Renal pelvis (tissue), 12 donors: ENCODE measurements at places on chromosomes 7 and 10. TPM values are rescaled to one million over a fixed set of nuclear protein-coding genes. Genes with fewer than 3 reads are reported as not detected.
A peak's percentile ranks its signal among the peaks of the same experiment; 100 is the strongest.

DPCD gene
- polyA plus RNA-seq, result 47.6 TPM

DNA sequence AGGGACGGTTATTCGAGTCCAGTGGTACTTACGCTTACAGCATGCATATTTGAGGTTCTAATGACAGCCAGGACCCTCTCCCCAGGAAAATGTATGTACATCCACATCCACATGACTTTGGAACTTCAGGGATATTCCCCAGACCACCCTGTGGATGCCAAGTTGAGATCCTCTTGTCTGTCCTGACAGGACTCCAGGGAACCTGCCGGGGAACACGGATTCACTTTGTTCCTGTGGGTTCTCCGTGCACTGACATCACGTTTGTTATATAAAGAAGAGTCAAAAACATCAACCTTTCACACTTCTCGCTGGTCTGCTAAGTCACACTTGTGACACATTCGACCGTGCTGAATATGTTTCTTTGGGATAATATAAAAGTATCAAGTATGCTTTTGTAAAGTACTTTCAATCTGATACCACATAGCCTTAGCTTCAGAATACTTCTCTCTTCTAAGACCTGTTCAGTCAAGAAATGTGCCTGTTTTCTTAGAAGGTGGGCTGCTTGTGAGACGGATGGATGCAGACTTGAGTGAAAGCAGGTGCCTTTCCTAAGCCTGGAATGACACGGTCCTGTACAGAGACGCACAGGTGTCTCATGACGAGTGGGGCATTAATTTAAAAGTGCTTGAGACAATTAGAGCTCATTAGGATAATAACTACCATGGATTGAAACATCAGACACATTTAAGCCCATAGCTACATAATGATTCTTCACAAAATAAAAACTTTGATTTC is 38.7 kb downstream of the CALML5 start:
- DNase-seq, result no peak

- DNase-seq, result no peak
Measured at GRCh38 chr10:5321273-5321672, 43.5 kb upstream of the UCN3 start.

NOS3 gene
- polyA plus RNA-seq, result 14.2 TPM

ZNF487 gene
- 14.7 TPM for polyA plus RNA-seq

DNA sequence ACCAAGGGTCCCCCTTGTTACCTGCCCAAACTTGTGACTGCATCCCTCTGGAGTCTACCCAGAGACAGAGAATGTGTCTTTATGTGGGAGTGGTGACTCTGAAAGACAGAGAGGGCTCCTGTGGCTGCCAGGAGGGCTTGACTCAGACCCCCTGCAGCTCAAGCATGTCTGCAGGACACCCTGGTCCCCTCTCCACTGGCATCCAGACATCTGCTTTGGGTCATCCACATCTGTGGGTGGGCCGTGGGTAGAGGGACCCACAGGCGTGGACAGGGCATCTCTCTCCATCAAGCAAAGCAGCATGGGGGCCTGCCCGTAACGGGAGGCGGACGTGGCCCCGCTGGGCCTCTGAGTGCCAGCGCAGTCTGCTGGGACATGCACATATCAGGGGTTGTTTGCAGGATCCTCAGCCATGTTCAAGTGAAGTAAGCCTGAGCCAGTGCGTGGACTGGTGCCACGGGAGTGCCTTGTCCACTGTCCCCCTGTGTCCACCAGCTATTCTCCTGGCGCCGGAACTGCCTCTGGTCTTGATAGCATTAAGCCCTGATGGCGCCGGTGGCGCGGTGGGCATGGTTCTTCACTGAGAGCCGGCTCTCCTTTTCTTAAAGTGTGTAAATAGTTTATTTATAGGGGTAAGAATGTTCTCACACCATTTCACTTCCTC is 19.4 kb upstream of the SH2D4B start:
- no peak for DNase-seq

DNA sequence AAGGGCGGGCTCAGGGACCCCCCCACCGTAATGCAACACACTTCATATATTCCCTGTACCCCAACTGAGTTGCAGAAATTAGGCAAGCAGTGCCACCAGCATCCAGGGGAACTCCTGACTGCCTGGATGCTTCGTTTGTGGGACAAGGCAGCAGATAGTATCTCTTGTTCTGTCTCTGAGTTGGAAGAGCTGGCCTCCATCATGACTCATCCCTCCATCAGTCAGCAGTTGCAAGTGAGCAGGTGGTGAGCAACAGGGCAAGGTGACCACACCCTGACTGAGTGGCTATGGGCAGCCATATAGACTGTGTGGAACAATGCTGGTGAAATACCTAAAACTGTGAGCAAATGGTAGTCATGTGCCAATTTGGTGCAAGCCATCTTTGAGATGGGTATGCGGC is 22.8 kb upstream of the ADAMTS14 start:
- no peak for DNase-seq

DNA sequence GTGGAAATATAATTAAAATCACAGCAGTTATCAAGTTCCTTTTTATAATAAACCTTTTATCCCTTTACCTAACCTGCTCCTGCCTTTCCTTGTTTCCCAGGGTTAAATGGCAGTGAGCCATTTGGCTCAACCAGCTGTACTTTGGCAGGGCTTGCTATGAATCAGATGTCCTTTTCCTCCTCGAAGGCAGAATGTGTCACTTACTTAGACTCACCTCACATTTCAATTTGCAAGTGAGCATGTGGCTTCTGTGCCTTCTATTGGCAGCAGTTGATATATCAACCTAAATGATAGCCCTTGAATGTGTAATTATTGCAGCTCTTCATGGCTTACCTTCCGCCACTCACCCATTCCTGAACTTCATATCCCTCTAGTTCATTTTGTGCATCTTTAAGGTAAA is 301.7 kb downstream of the CSTF2T start:
- no peak for DNase-seq

GRCh38 chr10:16799621-16800020 is 17.6 kb downstream of the RSU1 start:
- DNase-seq, result no peak

HECW1 gene
- 6.4 TPM for polyA plus RNA-seq

GRCh38 chr7:146146831-146147486 is 30.4 kb downstream of the CNTNAP2 start:
- DNase-seq, result peak; percentile 29

AQP1 gene
- 206 TPM for polyA plus RNA-seq

COL26A1 gene
- 28.5 TPM for polyA plus RNA-seq

EN2 gene
- polyA plus RNA-seq, result 0.17 TPM

EBLN1 gene
- polyA plus RNA-seq, result not detected

- peak; percentile 83 for DNase-seq
Measured at GRCh38 chr10:90911133-90912051, 9.5 kb downstream of the ANKRD1 start.

TAC1 gene
- 0.96 TPM for polyA plus RNA-seq

DNA sequence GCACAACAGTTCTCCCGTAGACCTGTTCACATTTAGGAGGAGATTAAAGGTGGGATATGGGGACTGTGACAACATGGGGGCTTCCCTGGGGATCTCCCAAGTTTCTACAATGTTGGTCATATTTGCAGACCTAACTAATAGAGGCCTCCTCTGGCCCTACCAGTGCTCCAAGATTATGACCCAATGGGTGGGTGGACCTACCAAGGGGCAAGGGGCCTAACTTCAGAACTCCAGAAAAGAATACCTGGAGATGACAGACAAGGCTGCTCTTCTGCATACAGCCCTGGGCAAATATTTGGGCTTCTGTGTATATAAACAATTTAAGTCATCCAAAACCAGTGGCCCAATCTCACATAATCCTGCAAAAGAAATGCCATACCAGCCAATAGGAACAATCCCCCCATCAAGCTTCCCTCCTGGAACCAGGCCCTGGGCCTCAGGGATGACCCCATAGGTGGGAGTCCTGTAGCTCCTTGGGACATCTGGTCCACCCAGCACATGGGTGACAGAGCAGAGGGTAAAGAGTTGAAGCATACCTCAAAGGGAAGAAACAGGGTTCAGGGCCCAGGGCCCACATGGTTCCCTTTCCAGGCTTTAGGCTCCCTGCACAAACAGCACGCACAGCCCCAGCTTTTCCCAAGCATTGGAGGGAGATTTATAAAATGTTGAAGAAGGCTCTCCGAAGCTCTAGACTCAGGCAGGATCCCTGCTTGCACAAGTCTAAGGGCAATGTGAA is 86.1 kb upstream of the CHST15 start:
- no peak for DNase-seq

GRCh38 chr7:2517678-2518507 is 1.7 kb upstream of the LFNG start:
- DNase-seq, result no peak

DNA sequence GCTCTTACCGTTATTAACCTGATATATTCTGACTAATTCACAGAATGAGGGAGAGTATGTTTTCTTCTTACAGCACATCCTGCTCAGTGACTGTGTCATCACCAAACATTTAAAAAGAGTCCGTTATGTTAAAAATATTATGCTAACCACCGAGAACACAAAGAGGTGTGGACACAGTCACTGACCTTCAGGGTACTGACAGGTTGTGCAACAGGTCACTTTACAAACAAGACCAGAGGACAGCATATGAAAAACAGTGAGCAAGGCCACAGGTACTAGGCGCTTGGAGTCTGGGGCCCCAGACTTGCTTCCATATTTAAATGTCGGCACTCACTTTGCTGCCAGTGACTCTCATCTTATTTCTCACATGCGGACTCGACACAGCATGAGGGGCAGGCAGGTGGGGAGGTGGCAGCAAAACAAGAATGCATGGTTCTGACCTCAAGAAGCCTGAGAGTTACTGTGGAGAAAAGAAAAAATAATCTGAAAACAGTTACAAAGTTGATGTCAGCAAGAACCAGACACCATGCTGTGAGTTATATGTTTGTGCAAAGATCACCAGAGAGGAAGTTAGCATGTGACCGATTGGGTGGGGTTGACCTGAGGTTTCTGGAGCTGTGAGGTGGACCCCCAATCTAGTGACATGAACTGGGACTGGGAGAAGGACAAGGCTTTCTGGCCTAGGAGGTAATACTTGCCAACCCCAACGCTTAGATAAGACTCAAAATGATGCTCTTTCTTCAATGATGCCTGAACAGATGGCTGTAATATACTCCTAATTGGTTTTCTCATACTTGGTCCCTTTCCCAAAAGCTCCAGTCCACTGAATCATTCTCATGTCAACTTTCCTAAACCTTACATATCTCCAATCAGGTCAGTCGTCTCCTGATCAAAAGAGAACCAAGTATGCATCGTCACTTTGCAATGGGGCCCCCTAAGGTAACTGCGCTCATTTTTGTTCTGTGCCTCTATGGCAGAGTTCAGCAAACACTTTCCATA is 102.4 kb downstream of the HIPK2 start:
- no peak for DNase-seq

DNA sequence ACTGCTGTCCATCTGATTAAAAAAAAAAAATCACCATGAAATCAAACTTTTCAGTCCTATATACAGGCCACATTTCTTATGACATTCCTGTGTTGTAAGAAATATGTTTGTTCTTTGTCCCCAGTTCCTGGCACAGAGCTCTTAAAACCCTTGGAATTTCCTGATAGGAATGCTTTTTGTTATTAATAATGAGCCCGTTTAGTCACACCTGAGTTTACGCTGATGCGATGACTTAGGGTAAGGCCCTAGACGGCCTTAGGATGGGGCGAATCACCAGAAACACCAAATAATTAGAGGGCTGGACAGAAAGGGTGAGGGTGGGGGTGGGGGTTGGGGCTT is 17.5 kb downstream of the TSPAN15 start:
- no peak for DNase-seq

DNA sequence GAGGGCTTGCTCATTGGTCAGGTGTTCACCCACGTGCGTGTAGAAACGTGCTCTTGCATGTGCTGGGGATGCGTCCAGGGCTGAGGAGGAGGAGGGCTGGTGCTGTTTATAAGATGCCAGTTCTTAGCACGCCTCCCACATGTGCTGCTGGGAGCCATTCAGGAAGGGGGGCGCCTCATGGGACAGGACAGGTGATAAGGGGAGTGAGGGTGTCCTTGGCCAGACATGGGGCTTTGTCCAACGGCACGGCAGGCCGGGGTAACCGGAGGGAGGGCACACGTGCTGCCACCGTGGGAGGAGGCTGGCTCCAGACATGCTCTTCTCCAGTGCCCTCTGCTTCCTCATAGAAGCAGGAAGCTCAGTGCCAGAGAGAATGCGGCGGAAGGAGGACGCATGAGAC is 150.0 kb downstream of the ZMYND11 start:
- no peak for DNase-seq

DNA sequence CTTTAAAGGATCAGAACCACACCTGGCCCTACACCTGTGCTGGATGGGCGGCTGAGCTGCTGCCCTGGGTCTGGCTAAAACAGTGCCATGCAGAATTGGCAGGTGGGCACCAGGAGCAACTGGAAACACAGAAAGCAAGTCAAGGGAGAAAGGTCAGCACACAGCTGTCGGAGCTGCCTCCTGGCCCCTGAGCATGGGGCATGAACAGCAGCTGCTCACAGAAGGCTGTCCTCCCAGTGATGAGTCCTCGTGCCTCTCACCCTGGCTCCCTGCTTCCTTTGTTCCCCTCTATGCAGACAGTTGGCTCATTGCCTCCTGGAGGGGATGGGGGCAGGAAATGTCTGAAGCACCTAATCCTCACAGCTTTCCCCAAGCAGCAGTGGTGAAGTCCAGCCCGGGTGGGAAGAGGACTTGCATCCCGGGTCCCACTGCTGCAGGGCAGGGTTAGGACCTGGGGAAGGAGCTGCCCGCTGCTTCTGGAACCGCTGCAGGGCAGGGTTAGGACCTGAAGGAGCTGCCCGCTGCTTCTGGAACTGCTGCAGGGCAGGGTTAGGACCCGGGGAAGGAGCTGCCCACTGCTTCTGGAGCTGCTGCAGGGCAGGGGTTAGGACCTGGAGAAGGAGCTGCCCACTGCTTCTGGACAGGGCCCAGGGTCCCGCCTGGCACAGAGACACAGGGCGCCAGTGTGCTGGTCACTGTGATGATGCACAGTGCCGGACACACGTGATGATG is 37.3 kb downstream of the VIPR2 start:
- DNase-seq, result no peak

DNA sequence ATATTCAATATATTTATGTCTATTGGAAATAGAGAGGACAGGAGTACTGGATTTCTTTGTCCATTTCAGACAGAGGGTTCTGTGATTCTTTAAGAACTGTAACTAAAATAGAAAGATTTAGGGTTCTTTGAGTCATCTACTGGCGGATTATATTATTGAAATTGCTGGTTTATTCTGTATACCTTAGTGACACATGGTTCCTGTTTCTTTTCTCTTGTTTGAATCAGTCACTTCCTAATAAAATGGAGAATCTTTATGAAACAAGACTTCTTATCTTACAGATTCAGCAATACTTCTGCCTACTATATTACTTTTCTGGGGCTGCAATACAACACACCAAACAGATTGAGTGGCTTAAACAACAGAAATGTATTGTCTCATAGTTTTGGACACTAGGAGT is 20.8 kb upstream of the ZNF800 start:
- DNase-seq, result no peak

GRCh38 chr10:35711615-35712411 is 69.7 kb upstream of the FZD8 start:
- DNase-seq, result no peak

PLXNA4 gene
- polyA plus RNA-seq, result 14.6 TPM
